ENCODE measurements at places on chromosomes 2 and 18.

DNA sequence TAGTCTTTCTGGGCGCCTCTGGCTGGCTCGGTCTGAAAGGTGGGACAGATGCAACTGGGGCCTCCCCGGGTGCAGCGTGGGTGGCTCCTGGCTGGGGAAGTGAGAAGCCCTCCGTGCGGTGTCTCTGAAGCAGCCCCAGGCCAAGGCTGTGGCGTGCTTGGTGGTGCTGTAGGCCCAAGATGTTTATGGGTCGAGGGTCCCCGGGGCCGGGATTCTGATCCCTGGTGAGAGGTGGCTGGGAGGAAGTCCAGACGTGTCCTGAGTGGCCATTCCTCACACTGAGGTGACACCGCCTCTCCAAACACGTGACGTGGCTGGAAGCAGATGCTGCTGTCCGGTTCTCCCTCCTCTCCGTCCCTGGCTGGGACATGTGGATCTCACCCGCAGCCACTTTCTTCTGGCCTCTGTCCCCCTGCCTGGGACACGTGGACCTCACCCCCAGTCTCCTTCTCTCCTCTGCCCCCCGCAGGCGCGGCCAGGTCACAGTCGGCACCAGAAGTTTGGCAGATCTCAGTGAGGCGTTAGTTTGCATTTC, 12.6 kb downstream of the RTP5 start:
- peak; percentile 74 for DNase-seq

- no peak for DNase-seq
Measured at GRCh38 chr2:78127424-78127823, 605.2 kb upstream of the LRRTM4 start.

DNA sequence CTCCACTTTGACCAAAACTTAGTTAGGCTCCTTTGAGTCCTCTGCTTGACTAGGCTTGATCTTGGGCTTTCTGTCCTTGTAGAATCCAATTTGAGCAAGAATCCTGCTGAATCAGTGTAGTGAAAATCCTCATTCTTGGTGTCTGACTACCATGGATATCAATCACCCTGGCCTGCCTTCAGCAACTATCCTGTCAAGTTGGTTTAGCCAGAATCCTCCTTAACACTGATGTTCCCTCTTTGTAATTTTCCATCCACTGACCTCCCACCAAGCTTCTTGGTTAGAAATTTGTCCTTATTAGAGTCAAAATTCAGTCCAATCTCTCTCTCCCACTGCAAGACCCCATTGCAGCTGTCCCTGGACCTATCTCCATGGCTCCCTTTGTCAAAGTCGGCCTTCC, 494 bp upstream of the RBM45 start:
- no peak for DNase-seq

DNA sequence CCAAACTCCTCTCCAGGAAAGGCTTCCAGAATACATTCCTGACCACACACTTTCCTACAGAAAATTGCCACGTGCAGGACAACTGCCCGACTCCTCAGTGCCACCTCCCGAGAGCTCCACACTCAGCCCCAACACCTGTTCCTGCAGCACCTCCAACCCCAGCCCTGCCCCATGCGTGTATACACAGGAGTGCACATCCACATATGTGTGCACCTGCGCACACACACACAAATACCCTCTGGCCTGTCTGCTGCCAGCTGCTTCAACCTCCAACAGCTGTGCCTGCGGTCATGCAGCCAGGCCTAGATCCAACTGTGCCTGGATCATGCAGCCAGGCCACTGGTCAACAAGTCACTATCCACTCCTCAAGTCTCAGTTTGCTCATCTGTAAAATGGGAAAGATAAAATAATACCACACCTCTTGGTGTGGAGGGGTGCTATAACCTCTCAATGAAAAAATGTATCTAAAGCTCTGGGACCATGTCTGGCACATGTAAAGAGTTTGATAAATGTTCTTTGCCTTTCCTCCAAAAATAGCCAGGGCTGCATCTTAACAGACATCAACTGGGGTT, 152.1 kb upstream of the ID2 start:
- DNase-seq: no peak

GRCh38 chr2:74438248-74438647, 3.5 kb downstream of the RTKN start:
- DNase-seq: no peak

Data from activated effector memory CD4-positive, alpha-beta T cell treated with anti-CD3 and anti-CD28 coated beads, Interleukin-2, amount 50 U/mL, for 16 hours (primary cell).